ENCODE measurements at places on chromosomes 6 and 20.

DNA sequence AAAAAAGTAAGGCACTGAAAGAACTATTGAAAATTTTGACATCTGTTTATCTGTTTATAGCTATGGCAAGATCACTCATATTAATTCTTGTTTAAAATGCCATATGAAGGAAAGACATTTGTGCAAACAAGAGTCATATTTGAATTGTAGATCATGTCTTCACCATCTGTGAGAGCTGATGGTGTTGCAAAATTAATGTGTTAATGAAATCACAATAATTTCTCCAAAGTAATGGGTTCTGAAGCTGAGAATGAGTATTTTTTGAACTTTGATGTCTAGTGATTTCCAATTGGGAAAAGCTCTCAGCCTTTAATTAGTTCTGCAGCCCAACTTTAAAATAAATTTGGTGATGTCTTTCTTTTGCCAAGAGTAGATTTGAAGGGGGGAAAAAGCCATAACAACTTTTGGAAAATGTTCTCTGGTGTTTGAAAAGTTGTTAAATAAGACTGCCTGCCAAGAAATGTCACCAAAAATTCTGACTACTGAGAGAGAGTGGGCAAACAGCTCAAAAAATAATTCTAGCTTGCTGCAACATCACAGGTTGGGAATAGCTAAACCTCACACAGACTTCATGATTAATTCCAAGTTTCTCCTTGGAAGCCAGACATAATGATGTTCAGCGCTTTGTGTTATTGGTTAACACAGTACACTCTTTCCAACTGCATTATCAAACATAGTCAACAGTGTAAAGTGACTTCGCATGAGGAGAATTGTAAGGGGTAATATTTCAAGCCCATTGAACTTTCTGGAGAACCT, 142.6 kb downstream of the SOBP start:
- no peak for DNase-seq

DNA sequence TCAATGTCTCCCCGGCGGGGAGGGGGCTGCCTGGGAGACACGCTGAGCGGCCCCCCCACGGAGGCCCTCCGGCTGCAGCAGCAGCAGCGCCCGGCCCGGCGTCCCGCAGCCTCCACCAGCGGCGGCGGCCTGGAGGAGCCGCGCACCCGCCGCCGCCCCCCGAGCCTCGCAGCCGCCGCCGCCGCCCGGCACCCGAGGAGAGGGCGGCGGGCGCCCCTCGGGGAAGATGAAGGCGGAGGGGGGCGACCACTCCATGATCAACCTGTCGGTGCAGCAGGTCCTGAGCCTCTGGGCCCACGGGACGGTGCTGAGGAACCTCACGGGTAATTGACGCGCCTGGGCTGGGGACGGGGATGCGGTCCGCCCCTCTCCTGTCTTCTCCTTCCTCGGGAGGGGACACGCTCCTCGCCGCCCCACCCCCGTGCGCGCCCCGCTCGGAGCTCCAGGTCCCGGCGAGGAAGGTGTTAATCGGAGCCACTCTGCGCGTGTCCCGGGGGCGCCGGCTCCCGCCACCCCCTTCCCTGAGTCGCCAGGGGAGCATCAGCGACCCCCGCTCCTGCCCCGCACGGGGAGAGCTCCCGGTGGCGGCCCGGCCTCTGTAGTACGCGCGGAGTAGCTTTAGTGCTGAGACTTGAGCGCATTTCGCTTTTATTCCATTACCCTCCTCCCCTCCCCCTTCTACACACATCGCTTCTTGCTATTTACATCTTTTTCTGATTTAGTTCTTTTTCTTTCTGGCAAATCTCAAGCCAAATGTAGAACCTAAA, 686 bp downstream of the TMEM170B start:
- DNase-seq = no peak

- DNase-seq = no peak
These were observed 11.6 kb downstream of the MAP3K7 start for GRCh38 chr6:90575267-90575666.

GRCh38 chr6:13859871-13860555, 45.7 kb upstream of the MCUR1 start:
- DNase-seq = no peak

- no peak for DNase-seq
These were observed 11.2 kb downstream of the LYRM4 start for GRCh38 chr6:5249451-5250122.

DNA sequence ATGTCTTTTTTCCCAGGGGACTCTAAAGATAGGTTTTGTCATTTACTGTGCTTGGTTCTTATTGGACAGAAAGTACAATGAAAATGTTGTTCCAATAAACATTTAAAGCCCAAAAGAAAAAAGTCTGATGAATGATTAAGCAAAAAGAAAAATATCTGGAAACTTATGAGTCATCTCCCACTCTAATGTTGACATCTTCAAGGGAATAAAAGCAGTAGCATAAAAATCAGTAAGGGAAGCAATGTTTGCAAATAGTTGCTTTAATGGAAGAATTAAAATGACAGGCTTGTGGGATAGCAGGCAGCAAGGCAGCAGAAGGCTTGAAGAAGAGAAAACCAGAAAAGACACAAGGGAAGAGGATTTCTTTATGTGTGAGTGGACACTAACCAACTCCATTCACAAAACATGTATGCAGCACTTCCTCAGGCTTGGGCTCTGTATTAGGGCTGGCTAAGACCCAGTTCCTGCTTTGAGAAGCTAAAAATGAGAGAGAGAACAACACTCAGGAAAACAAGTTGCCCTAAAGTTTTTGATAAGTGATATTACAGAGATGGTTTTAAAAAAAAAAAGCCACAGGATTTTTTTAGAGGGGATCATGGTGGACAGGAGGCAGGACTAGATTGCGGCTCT, 263.2 kb upstream of the NT5E start:
- no peak for DNase-seq

- DNase-seq = no peak
These were observed 262.0 kb upstream of the JARID2 start for GRCh38 chr6:14983599-14984518.

DNA sequence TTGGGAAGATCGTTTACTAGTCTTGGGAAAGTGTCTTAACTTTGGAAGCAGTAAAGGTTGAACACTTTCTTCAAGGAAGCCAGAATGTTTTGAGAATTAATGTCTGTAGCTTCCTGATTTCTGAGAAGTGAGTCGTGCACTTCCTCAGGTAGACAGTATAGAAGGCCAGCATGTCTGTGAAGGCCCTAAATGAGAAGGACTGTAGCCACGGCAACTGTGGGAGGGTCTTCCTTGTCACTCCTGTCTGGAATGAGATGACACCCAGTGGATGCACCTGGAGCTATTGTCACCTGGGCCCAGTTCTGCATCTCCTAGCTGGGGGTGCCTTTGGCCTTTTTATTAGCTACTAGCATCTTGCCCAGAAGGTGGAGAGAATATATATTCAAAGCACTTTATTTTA, 8.8 kb downstream of the STX16 start:
- DNase-seq = no peak

DNA sequence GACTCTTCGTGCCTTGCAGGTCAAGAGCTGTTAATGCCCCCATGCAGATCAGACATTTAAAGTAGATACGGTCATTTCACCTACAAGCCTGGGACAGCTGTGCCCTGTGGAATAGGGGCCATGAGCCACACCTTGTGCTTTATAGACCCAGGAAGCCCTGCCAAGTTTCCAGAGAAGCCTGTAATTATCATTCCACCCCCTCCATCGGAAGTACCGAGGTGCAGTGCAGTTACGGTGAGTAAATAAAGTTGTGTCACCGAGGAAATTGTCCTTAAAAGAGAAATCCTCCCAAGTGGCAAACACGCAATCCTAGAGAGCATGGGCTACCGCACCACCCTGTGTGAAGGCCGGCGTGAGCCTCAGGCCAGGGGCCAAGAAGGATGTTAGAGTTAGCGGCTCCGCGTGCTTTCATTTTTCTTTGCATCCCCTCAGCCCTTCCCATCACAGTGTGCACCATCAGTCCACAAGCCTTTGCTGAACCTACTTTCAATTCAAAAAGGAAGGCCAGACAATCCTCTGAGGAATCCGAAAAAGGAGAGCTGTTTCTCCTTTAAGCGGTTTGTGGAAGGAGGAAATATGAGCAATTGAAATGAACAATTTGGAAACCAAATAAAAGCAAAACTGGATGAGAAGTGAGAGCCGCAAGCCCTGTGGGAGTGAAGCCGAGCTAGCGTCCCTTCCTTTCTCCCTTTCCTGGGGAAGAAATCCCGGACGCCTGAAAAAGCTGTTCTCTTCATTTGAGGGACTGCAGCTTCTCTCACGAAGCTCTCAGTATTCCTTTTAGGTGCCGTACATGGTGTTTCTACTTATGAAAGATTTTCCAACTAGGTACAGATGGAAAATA, 183.3 kb upstream of the PDE10A start:
- DNase-seq = no peak

DNA sequence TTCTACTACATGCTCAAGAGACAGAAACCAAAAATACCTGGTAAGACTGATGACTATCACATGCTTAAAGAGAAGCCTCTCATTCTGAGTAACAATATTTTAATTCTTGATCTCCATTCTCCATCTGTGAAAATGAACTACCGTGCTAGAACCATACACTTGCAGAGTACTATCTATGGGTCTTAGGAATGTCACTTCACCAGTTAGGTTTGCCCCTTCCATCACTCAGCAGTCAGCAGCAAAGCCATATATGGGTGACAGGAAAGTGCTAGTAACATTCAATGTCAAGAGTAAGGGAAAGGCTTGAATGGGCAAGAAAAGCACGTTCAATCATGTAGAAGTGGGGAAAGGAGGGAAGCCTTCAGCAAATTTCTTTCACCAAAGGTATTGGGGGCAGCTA, 2.3 kb downstream of the DNAAF9 start:
- no peak for DNase-seq

DNA sequence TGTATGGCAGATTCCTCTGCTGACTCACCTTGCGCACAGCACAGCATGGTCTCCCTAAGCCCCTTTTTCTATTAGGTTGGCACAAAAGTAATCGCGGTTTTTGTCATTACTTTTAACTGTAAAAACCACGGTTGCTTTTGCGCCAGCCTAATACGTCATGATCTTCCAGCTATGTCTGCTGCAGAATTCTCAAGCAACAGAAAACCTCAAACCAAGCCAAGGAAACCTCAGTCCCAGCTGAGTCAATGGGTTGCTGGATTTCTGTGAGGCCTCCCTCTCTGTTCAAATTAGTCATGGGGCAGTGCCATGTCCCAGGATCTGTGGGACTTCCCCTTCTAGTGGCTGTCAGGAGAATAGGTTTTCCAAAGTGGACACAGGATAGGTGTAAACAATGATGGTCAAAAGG, 15.7 kb upstream of the ENPP1 start:
- no peak for DNase-seq

DNA sequence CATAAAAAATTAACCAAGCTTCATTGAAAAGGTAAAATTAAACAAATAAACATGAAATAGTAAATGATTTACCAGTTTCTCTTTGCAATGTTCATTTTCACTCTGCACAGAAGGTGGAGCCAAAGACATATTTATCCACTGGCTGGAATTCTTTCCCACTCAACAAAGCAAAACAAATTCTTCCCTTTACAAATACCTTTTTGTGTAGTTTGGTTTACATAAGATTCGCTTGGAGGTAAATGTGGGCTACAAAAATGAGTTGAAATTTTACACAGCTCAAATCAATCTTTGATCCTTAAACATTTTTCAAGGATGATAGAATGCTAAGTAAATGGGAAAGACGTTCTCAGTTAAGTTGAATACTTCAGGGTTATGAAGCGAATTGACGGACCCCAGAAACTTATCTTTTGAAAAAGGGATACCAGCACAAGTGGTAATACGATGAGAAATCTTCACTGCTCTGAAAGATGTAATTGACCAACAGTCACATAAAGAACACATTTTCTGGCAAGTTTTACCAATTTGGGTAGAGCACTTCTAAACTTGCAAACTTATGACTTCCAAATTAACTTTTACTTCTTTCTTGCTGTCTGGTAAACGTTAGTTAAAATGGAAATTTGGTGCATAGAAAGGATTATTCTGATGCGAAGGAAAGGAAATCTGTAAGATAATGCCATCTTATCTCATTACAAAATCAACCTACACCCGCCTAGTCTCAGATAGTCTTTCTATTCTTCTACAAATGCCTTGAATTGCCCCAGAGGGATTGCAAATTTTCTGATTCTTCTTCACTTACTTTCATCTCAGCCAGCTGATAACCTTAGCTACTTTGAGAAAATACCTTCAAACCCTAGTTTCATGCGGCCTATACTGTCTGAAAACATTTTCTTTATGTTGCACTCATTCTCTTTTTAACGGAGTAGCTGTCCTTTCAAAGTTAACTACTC, 4.7 kb upstream of the GJA1 start:
- DNase-seq = no peak

- no peak for DNase-seq
These were observed 33.3 kb upstream of the TPBG start for GRCh38 chr6:82330171-82330804.

- no peak for DNase-seq
These were observed 124.5 kb upstream of the SAMD5 start for GRCh38 chr6:147384029-147384428.

DNA sequence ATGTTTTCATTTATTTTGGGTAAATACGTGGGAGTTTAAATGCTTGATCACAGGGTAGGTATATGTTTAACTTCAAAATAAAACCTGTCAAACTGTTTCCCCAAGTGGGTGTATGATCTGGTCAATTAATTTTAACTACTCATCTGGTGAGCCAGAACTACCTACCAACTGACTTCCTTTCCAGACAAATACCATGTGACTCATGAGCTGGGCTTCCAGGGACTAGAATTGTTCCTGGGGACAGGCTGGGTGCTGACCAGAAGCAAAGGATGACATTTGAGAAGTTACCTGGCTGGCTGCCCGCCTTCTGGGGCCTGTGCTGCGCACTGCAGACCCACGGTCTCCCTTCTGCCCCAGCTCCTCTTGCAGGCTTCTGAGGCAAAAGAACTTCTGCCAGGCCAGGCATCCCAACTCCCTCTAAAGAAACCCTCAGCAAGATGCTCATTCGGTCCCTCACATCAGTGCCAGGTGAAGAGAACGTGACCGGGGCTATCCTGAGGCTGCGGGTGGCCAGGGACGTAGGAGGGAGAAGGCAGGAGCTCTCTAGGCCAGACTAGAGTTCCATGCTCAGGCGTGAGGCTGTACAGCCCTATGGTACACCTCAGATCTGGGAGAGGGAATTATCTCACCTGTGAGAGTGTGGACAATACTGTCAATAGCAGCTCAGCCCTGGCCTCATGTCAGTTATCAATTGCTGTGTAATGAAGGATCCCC, 103.6 kb downstream of the JPH2 start:
- DNase-seq = no peak

DNA sequence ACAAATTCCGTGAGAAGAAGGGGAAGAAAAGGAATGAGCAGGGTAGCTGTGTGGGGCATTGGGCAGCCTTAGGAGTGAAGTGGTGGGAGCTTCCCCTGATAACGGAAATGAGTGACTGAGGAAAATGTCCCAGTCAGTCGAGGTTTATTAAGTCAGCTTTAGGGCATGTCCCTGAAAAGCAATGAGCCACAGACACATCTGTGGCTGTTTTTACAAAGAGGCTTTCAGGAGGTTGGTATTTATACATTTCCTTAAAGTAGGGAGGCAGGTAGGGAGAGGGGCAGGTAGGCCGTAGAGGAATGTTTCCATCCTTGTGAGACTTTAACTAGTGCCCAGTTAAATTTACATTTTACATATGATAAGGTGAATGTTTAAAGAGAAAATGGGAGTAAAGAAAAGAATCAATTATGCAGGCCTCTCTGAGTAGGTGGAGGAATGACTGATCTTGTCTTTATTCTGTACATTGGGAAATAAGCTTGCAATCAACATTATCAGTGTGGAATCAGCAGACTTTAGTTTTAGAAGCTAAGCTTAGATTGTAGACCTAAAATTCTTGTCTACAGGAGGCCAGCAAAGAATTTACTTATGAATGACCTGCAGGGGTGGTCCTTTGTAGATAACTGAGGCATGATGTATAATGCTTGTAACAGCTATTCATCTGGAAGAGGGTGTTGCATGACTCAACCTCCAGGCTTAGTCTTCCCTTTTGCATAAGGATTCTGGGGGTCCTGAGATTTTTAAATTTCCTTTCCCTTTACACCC, 18.5 kb downstream of the SLC22A2 start:
- DNase-seq = no peak
